Spinal cord (tissue), 10 donors: ENCODE measurements at places on chromosomes 6 and 20.

- DNase-seq: no peak
Observed at GRCh38 chr6:149234051-149234962, 83.2 kb upstream of the TAB2 start.

- DNase-seq: no peak
Observed at GRCh38 chr20:9613871-9614270, 99.5 kb downstream of the LAMP5 start.

- no peak for DNase-seq
Observed at GRCh38 chr6:1756472-1757129, 146.9 kb downstream of the FOXC1 start.

DNA sequence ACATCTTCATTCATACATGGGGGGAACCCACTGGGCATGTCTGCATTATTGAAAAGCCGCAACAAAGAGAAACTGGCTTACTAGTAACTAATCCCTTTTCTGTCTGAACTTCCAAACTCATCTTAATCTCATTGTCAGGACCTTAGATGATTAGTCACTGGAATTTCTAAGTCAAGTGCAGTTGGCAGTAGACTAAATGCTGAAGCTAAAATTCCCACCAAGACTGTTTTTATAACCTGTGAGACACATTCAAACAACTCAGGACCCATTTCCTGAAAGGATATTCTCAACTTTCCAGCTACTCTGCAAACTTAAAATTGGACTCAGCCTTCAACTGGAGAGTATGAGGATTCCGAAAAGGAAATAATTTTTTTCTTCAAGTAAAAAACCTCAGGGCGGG lies 94.8 kb upstream of the SCAF8 start:
- DNase-seq: no peak

GRCh38 chr6:155678361-155678760 lies 222.7 kb upstream of the NOX3 start:
- no peak for DNase-seq

GRCh38 chr6:53233309-53233708 lies 84.7 kb upstream of the GCM1 start:
- DNase-seq: no peak

- peak; percentile 10 for DNase-seq
Observed at GRCh38 chr6:139545206-139546105, 171.0 kb upstream of the CITED2 start.

DNA sequence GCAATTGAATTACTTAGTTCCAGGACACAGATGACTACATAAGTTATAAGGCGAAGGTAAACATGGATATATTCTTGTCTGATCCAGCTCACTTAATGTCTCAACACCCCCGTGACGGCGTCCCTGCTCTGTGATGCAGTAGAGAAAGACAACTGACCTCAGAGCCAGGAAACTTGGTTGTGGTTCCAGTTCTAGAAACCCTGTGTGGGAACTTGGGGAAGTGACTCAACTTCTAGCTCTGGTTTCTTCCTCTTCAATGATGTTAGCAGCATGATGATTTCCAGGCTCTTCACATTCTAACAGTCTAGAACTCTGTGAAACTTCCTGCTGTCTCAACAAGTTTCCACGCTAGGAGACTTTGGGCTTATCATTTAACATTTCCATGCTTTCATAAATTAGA lies 18.4 kb downstream of the LAMA4 start:
- no peak for DNase-seq

DNA sequence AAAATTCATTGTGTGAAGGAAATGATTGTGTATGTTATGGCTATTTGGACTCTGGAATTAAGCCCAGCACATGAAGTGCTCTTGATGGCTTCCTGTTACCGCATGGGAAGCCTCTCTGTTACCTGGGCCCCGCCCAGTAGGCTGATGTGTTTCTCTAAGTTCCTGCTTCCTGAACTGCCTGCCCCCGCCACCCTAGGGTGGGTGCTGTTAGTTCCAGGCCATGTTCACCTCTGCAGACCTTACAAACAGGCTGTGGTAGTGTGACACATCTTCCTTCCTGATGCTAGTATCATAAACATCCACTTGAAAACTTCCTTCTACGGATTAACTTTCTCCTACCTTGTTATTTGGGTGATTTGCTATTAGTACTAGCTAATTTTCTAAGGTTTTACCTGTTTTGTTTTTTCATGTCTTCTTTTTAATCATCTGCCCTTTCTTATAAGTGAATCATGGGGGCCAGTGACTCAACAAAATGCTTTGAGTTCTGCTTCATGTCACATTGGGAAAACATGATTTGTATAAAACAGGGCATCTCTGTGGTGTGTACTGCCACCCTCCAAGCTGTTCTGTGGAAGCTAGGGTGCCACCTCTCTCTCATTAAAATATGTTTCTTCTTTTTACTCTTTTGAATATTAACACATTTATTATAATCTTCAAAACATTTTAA lies 40.6 kb downstream of the SH3BGRL2 start:
- DNase-seq: no peak

DNA sequence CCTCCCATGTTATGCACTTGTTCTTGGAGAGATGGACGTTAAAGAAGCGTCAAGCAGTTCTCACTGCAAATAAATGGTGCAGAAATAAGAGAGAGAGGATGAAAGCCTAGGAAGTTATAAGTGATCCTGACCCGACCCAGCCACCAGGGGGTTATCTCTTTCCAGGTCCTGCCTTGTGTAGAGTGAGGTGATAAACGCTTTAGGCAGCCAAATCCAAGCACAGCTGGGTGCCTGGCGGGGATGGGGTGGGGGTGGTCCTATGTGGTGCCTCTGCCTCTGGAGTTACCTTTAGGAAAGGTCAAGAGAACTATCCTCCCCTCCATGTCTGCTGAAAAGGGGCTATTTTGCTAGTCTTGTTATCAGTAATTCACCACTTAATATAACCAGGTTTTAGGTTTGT lies 9.2 kb upstream of the TFAP2A start:
- DNase-seq: no peak

DNA sequence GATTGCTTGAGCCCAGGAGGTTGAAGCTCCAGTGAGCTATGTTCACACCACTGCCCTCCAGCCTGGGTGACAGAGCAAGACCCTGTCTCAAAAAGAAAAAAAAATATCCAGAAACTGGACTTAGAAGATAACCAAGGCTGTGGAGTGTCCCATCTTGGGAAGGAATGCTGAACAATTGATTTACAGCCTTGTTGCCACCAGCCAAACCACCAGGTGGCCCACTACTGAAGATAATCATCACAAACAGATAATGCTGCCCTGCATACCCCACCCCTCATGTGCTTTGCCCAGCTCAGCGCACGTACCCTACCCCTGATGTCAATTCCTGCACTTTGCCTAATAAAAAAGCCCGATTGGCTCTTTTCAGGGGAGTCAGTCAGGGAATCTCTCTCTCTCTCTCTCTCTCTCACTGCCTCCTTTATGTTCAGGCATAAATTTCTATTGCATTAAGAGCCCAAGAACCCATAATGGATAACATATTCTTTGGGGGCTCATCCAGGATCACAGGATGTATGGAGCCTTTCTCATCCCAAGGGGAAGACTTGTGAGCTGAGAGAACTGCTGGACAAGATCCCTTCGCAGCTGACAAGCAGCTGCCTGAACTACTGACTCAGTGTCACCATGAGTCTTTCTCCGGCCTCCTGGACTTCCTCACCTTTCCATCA lies 166.4 kb downstream of the CD24 start:
- DNase-seq: no peak

GRCh38 chr6:22906091-22906549 lies 336.8 kb downstream of the HDGFL1 start:
- no peak for DNase-seq

DNA sequence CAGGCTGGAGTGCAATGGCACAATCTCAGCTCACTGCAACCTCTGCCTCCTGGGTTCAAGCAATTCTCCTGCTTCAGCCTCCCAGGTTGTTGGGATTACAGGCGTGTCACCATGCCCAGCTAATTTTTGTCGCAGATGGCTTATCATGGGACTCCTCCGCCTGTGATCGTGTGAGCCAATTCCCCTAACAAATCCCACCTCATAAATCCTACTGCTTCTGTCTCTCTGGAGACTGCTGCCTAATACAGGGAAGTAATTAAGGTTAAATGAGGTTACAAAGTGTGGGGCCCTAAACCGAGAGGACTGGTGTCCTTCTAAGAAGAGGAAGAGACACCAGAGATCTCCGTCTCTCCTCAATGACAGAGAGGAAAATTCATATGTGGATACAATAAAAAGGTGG lies 52.0 kb downstream of the TRPC4AP start:
- DNase-seq: no peak

DNA sequence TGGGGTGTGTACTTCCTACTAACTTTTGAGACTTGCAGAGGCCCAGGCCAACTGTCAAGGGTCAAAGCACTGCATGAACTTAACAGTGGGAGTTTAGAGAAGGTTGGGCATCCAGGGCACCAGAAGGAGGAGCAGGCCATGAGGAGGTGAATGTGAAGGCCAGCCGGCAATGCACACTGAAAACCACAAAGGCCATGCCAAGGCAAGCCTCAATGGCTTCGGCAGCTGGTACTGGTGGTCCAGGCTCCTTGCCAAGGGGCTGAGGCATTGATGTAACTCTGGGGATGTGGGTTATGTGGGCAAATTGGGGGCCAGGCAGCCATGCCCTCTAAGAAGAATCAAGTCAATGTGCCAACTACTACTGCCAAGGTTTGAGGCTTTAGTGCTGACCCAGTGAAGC lies 222.4 kb downstream of the UNC5CL start:
- no peak for DNase-seq

DNA sequence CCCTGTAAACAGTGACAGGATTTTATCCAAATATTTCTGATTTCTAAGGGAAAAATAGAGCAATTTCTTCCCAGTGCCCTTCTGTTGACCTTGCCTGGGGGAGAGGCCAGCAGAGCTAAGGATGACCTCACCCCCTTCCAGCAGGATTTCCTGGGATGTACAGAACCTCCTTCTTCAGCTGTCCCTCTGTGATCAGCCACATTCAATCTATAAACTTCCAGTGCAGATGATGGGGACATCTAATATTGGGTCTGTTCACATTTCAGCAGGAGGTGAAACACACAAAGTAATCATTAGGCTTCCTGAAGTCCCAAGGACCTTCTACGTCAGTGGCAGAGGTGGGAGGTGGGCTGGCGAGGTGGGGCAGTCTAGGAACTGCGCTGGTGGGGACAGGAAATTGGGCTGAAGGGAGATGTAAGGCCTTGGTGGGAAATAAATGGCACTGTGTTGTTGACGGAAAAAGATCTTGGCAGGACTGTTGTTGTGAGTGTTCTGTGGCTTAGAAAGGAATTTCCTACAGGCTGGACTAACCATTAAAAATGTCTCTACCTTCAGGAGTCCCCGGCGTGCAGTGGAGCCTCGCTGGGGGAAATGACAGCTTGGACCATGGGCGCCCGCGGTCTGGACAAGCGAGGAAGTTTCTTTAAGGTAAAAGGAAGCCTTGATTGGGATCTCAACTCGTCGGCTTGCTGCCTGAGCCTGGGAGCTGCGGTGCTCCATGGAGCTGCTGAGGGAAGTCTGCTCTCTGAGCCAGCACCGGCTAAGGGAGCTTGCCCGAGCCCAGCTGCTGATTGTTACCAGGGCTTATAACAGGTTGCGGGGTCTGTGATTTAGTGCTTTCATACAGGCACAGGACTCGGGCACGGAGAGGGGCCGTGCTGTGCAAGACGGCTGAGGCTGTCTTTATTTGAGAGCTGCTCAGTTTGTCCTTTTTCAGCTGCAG lies 127.9 kb upstream of the NAA20 start:
- no peak for DNase-seq

- no peak for DNase-seq
Observed at GRCh38 chr20:13681248-13682125, 42.8 kb upstream of the TASP1 start.

DNA sequence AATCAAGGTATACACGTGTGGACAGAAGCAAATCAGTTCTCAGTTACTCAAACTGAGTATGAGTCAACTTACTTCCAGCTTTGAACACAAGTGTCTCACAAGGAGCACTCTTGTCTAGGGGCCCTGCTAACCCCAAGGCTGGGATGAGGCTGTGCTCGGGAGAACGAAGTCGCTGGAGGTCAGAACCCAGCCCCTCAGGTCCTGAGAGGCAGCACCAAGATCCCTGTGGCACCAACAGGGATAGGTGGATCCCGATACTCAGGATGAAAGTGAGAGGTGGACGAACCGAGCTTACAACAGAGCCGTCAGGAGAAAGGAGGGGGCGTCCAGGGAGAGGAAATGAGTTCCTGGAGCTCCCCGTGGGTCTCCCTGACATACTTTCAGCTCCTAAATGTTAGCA lies 85.7 kb downstream of the GINS1 start:
- no peak for DNase-seq

DNA sequence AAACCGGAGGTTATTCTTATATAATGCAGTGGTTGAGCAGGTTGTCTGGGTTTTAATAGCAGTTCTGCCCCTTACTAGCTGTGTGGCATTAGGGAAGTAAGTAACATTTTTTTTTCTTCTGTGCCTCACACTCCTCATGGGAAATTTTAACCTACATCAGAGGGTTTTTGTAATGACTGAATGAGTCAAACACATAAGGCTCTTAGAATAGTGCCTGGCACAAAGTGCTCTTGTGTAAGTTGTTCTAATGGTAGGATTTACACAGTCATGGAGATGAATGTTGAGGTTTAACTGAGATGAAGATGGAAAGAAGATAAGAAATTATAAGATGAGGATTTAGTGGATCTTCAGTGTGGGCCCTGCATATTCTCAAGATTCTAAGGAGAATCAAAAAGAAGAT lies 68.4 kb upstream of the PHIP start:
- no peak for DNase-seq

DNA sequence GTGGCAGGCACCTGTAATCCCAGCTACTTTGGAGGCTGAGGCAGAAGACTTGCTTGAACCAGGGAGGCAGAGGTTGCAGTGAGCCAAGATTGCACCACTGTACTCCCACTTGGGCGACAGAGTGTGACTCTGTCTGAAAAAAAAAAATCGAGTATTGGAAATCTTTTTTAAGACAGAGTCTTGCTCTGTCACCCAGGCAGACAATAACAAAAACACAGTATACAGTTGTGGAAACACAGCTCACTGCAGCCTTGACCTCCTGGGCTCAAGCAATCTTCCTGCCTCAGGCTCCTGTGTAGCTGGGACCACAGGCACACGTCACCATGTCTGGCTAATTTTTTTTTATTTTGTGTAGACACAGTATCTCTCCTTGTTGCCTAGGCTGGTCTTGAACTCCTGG lies 15.0 kb downstream of the NANP start:
- no peak for DNase-seq

- DNase-seq: no peak
Observed at GRCh38 chr6:52675372-52675771, 4.5 kb downstream of the TMEM14A start.

GRCh38 chr6:134593442-134593841 lies 275.5 kb upstream of the SGK1 start:
- DNase-seq: no peak

GRCh38 chr6:167111597-167111996 lies 11.3 kb upstream of the CCR6 start:
- no peak for DNase-seq

- no peak for DNase-seq
Observed at GRCh38 chr6:76453270-76453669, 380.8 kb upstream of the IMPG1 start.

- DNase-seq: peak; percentile 64
Observed at GRCh38 chr6:21953831-21954801, 342.7 kb downstream of the PRL start.
